ENCODE measurements at places on chromosomes 7 and 10.

- no peak for DNase-seq
Measured at GRCh38 chr10:49776851-49777250, 14.7 kb upstream of the OGDHL start.

GRCh38 chr7:122311734-122312450 lies 7.3 kb upstream of the FEZF1 start:
- no peak for DNase-seq

GRCh38 chr7:70189776-70190175 lies 591.5 kb downstream of the AUTS2 start:
- DNase-seq = no peak

GRCh38 chr7:55521512-55521911 lies 50.8 kb downstream of the VOPP1 start:
- DNase-seq = no peak

- DNase-seq = no peak
Measured at GRCh38 chr7:30027740-30028215, 434 bp upstream of the PLEKHA8 start.

DNA sequence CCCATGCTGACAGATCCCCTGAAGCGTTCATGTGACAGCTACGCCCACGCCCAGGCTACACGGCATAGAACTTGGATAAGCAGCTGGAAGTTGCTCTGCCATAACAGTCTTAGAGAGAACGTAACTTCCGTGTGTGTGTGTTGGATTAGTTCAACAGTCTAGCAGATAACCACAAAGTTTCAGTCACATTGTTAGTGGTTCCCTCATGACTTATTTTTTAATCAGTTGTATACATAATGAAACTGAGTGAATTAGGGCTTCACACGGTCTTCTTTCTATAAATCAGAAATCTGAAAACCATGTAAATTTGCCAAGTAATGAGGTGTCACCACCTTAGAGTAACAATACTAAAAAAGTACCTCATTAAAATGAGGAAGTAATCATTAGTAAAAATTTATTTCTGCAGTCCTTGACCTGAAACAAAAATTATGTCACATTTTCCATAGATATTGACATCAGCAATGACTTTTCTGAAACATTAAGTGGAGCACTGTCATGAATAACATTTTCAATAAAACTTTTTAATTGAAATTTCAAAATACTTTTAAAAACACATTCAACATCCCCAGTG lies 21.7 kb upstream of the MACC1 start:
- DNase-seq = peak; percentile 36

DNA sequence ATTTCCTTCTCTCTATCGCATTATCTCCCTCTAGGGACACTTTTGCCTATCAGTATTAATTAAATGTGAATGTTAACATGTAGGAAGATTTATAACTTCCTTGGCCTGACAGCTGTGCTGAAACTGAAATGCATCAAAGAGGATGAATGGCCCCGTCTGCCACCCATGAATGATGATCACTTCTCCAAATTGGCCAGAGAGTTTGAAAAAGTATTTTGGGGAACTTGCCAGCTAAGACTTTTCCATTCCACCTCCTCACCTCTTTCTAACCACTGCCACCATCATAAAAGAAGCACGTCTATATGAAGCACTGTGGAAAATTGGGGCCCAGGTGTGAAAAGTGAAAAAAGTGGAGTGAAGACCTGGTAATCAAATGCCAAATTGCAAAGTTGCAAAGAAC lies 25.4 kb upstream of the ST8SIA6 start:
- DNase-seq = no peak

GRCh38 chr7:26500749-26501352 lies 209.2 kb downstream of the SNX10 start:
- peak; percentile 57 for DNase-seq

- DNase-seq = peak; percentile 30
Measured at GRCh38 chr10:130802301-130802700, 509.2 kb downstream of the TCERG1L start.

DNA sequence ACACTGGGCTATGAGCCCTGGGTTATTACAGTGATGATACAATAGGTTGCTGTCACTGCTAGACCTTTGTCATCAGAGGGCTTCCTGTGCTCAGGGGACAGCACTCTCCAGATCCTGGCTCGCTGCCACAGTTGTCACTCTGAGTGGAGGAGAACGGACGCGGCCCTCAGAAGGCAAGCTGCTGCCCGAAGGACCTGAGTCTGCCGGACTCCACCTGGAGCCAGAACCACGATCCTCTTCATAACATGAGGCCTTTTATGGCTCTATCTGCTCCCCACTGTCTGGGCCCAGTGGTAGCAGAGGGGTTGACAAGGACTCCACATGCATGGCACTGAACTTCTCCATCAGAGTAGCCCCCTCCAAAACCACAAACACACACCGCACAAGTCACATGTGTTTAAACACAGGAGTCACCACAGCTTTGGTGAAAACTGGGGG lies 94.7 kb upstream of the EFCAB10 start:
- DNase-seq = no peak

DNA sequence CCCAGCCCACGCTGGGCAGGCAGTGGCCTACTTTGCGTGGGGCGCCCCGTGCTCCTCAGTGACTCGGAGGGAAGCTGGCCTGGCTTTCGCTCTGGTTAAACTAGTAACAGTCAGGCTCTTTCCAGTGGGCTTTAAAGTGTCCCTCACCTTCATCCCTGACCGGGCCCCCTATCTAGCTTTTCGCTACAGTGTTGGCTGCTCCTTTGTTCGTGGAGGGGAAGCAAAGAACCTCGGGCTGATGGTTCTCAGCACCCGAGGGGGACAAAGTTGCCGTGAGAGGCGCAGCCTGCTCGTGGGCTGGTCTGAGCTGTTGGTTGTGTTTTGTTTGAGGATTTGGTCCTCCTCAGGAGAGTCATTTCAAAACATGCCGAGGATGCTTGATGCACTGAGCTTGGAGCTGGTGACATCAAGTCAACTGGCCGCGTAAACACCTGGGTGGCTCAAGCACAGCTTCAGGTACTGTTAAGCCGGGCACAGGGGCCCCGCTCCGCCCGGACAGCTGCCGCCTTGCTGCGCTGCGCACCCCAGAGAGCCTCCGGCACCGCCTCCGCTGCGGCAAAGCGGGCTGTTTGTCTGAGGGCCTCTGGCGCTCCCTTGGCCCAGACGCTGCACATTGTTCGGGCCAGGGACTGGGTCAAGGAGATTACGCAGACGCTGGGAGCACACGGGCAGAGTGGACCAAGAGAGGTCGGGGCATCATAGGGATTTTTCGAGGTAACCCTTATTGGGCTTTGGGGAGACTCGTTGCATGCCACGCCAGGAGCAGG lies 1.6 kb downstream of the DLX6 start:
- no peak for DNase-seq

- DNase-seq = no peak
Measured at GRCh38 chr10:32210306-32211045, 136.5 kb downstream of the EPC1 start.

DNA sequence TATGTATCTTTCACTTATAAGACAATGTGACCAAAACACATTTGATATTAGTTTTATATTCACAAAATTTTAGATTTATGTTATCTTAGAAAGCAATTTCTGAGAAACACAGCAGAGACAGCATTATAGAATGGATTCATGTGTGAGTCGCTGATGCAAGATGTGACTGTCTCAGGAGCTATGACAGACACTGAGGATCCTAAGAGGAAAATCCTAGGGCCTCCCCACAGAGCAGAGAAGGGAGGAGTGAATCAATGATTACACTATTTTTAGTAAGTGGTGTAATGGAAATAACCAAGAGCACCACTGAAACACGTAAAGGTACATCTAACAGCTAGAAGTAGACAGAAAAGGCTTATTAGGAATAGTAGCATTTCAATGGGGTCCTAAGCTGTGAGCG lies 204.0 kb upstream of the PTN start:
- no peak for DNase-seq

DNA sequence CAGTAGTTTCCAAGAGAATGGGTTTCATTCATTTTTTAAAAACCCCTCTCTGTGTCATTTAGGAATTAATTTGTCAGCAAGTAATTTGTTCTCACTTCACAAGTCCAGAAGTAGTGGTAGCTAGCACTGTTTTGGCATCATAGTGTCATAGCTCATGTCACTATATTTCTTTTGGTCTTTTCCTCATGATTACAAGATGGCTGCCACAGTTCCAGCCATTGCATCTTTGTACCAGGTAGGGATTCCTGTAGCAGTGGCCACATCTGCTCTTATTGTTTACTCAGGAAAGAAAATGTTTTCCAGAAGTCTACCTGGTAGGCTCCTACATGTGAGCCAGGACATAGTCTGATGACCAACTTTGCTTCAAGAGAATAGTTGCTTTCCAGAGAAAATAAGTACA lies 16.2 kb downstream of the GALNT17 start:
- no peak for DNase-seq

DNA sequence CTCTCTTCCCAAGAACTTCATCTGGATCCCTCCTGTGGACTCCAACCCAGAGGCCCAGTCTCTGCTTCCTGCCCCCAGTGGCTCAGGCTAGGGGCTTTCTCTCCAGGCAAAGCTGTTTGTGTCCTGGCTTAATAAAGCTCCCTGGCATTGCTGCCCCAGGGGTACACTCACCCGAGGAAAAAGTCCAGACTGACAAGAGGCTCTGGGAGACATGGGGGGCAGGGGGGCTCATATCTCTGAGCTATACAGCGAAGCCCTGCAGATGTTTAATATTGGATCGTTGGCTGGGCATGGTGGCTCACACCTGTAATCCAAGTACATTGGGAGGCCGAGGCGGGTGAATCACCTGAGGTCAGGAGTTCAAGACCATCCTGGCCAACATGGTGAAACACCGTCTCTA lies 10.7 kb upstream of the COMTD1 start:
- DNase-seq = no peak

DNA sequence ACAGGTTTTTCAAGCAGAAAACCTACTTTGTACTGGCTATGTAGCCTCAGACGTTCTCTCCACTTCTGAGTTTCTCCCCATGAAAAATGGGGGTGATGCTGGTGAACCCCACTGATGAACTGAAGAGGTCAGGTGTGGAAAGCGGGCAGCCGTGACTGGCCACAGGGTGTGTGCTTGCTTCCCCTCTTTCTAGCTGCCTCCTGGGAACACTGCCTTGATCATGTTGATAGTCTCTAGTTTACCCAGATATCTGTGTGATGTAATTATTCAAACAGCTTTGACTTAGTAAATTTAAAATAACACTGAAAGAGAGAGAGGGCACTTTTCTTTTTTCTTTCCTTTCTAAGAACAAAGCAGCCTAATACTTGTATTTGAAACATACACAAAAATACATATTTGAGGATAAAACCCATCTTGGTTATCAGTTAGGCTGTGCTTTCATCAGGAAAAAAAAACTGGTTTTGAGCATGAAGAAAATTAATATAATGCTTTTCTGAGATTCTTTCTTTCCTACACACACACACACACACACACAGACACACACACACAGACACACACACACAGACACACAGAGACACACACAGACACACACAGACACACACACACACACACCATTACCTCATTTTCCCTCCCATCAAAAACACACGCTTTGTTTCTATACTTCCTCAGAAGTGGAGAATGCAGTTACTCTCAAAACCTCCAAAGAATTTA lies 76.7 kb downstream of the MACC1 start:
- DNase-seq = no peak

GRCh38 chr10:70232155-70232858 lies 922 bp downstream of the PPA1 start:
- DNase-seq = peak; percentile 33

DNA sequence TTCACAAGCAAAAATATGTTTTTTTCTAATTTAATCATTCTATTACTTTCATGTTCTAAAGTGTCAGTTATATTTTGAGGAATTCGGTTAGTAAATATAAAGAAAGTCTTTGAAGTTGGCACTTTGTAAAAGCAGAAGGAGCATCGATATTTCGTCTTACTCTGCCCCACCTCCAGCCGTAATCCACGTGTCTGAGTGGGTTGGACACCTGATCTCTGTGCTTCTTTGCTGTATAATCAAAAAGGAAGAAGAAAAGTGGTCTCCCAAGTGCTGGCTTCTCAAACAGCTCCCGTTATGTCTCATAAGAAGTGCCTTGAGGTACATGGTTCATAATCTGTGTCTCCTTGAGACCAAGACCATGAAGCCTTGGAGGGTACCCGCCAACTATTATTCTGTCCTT lies 19.8 kb downstream of the PRKAR2B start:
- no peak for DNase-seq

GRCh38 chr10:22253580-22253882 lies 35.7 kb upstream of the EBLN1 start:
- DNase-seq = no peak

- DNase-seq = no peak
Measured at GRCh38 chr7:134374791-134375190, 58.1 kb upstream of the SLC35B4 start.

- DNase-seq = peak; percentile 2
Measured at GRCh38 chr7:36283181-36283580, 106.5 kb upstream of the ANLN start.

DNA sequence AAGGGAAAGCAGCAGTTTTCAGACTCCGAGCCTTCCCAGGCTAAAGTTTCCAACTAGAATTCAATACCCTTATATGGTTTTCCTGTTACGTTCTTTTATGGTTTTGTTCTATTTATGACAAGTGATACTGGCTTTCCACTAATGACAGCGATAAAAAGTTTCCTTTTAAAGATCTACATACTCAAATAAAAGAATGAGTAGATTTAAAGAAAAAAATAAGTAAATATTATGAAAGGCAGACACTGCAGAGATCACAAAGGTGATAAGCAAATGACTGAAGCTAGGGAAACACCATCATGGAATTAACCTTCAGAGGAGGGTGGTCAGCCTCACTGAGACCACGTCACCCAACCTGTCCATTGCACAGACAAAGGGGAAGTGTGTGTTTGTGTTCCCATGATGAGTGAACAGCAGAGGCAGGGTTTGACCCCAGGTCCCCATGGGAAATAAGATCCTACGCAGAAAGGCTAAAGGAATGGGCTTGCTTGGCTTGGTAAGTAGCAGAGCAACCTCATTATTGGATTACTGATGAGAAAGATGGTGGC lies 4.0 kb downstream of the VSIR start:
- no peak for DNase-seq

GRCh38 chr7:33448035-33448434 lies 318.7 kb downstream of the BBS9 start:
- DNase-seq = no peak

- DNase-seq = no peak
Measured at GRCh38 chr10:113497198-113497597, 55.7 kb upstream of the HABP2 start.

- DNase-seq = no peak
Measured at GRCh38 chr10:115861455-115861854, 411.6 kb downstream of the GFRA1 start.

DNA sequence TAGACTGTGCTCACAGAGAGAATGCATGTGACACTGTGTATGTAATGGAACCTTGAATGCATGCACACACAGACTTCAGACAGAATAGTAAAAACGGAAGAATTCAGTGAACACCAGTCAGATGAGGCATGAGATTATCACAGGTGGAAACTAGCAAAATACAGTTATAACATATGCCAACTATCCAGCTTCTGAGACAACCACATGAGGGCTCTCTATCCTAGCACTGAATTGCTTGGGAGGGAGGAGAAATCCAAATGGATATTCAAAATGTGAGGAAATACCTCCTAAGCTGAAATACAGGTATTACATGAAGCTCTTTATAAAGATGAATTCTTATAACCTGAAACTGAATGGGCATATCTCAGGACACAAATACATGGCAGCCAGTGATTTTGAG lies 30.6 kb downstream of the GARS1 start:
- DNase-seq = no peak

- DNase-seq = no peak
Measured at GRCh38 chr7:100582041-100582579, 3.8 kb downstream of the LRCH4 start.

All from RPMI8226 (cell line).